Peyer's patch (tissue), 4 donors: ENCODE measurements at places on chromosomes 11 and 22. TPM values are rescaled to one million over a fixed set of nuclear protein-coding genes. Genes with fewer than 3 reads are reported as not detected.

Gene FGF4
- total RNA-seq, result not detected

DNA sequence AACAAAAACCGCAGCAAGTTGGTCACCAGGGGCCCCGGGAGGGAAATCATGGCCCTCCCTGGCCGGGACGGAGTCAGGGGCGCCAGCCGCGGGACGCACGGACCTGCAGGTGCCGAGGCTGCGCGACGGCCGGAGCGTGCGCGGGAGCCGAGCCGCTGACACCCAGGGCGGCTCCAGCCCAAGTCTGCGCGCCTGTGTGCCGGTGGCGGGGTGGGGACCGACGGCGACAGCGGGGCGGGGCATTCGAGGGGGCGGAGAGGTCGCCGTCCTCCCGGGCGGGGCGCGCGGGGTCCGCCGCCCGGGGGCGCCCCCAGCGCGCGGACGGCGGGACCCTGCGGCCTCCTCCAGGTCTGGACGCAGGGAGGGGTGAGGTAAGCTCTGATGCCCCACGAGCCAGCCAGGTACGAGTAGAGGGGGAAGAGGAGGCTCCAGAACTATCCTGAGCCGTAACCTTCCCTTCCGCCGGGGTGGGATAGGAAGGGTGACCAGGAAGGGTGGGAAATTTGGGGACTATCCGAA lies at the start of gene ESAM:
Gene ESAM (minus strand): TSS at position 186 of the 519 bp plus-strand sequence. CDS start 136 bp downstream, at position 50.
- DNase-seq, result peak; percentile 82

GRCh38 chr11:86861810-86862209 lies 61.5 kb downstream of the PRSS23 start:
- no peak for DNase-seq

DNA sequence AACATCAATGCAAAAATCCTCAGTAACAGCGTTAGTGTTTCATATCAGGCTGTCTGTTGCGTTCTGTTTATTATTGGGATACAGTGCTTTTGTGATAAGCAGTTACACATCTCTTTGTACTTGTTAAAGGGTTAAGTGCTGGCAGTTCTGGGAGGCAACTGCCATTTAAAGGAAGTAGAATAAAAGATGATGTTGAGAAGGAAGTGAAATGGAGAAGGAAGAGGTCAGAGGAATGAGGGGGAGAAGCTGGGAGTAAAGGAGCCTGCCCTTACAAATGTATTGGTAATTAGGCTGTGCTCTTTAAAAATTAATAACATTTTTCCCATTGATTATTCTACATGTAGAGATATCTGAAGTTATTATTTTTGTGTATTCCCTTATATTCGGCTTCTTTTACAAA lies 674.7 kb downstream of the NTM start:
- no peak for DNase-seq

DNA sequence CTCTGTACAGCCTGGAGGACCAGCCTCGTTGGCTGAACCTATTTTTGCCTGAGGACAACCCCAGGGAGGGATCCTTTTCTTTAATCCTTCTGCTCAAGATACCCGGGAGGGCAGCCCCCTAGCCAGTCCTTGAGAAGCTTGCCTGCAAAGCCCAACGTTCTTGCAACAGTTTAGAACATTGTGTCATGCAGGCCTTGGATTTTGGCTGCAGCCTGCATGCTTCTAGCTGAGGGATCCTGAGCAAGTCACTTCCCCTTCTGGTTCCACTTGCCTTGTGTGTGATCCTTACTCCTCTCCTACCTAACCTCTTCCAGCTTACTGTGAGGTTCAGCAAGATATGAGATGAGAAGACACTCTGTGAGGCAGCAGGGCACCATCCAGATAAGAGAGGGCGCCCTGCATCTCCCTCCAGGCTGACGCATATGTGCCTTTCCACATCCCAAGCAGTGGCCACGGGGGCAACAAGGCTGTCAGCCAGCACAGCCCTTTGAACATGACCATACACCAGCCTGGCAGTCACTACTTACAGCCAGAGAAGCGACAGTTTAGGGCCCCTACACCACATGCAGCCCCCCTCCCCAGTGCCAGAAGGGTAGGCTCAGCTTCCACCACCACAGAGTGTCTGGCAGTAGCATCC lies 76.1 kb downstream of the C11orf58 start:
- no peak for DNase-seq

GRCh38 chr11:44775366-44775984 lies 48.7 kb downstream of the TSPAN18 start:
- DNase-seq, result peak; percentile 69

- no peak for DNase-seq
Observed at GRCh38 chr11:64760759-64761420, 1.1 kb upstream of the PYGM start.

GRCh38 chr11:125335106-125335505 lies 161.0 kb downstream of the FEZ1 start:
- DNase-seq, result no peak

Gene MOV10L1
- not detected for total RNA-seq

- DNase-seq, result peak; percentile 40
Observed at GRCh38 chr22:46286941-46287872, 9.5 kb upstream of the GTSE1 start.

DNA sequence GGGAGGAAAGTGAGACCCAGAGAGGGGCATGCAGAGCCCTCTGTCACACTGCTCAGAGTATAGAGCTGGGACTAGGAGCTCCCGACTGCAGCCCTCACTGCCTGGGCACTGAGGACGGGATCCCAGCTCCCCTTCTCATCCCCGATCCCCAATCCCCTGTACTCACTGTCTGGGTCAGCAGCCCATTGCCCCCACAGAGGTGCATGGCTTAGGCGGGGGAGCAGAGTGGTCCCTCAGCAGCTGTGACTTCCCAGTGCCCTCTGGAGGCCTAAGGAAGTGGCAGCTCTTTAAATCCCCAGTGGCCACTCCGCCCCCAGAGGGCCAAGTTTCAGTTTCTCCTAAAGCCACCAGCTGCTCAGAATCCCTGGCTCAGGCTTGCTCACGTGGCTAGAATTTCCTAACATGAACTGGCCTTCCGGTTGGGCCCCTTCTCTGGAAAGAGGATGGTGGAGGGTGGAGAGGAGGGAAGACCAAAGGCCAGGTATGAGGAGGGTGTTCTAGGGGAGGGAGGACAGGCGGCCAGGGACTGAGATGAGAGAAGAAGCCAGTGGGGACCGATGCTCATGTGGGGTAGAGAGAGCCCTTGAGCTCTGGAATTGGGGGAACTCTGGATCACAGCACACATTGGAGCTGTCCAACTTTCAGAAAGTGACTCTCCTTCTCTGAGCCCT lies at the start of gene BATF2:
Gene BATF2 (minus strand): TSS at position 262 of the 671 bp plus-strand sequence. CDS start 57 bp downstream, at position 205.
- DNase-seq, result peak; percentile 93

Gene OR8D1
- not detected for total RNA-seq

GRCh38 chr11:121588747-121589146 lies 136.0 kb upstream of the SORL1-AS1 start:
- DNase-seq, result no peak

GRCh38 chr11:68470304-68470811 lies 9.8 kb downstream of the PPP6R3 start:
- DNase-seq, result no peak

Gene FAM111A
- total RNA-seq, result 69.5 TPM

Gene TSSK2
- not detected for total RNA-seq

- peak; percentile 77 for DNase-seq
Observed at GRCh38 chr11:59207988-59208451, 4.7 kb downstream of the MPEG1 start.

GRCh38 chr11:113494021-113494420 lies 18.8 kb upstream of the DRD2 start:
- DNase-seq, result no peak

DNA sequence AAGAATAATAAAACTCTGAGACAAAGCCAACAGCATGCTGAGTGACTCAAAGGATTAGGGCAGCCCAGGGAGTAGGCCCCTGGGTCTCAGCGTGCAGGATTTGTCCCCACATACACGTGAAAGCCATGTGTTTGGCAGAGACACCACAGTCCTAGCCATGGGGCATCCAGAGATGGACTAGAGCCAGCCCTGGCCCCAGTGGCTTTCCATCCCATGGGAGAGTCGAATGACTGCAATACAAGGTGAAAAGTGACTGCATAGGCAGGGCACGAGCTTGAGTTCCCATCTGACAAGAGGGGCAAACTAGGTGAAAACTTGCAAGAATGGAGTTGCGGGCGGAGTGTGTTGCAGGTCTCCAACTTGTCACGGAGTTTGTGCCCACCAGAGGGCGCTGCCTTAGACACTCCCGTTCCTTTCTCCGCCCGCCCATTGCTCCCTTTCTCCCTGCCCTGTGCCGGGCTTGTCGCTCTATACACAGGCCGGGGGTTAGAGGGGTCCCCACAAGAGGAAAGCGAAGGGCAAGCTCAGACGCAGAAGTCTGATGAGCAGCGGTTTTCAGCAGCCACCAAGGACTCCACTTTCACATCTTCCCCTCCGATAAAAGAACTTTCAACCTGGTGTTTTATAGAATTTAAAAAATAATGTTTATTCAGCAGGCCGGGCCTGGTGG lies 24.2 kb downstream of the TSKU start:
- DNase-seq, result peak; percentile 94

DNA sequence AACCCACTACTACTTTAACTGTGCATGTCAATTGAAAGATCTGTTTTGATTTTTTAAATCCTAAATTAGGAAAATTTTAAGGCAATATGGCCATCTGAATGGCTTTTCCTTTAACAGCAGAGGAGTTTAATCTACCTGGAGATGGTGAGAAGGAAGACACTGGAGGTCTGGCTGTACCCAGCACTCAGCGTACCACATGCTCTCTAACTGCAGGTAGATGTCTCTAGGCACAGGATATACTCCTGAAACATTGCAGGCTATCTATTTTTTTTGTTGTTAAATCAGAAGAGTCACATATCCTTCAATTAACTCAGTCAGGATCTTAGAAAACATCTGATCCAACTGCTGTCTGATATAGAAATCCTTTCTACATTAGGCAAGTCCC lies 17.3 kb upstream of the CASTOR1 start:
- DNase-seq, result no peak

DNA sequence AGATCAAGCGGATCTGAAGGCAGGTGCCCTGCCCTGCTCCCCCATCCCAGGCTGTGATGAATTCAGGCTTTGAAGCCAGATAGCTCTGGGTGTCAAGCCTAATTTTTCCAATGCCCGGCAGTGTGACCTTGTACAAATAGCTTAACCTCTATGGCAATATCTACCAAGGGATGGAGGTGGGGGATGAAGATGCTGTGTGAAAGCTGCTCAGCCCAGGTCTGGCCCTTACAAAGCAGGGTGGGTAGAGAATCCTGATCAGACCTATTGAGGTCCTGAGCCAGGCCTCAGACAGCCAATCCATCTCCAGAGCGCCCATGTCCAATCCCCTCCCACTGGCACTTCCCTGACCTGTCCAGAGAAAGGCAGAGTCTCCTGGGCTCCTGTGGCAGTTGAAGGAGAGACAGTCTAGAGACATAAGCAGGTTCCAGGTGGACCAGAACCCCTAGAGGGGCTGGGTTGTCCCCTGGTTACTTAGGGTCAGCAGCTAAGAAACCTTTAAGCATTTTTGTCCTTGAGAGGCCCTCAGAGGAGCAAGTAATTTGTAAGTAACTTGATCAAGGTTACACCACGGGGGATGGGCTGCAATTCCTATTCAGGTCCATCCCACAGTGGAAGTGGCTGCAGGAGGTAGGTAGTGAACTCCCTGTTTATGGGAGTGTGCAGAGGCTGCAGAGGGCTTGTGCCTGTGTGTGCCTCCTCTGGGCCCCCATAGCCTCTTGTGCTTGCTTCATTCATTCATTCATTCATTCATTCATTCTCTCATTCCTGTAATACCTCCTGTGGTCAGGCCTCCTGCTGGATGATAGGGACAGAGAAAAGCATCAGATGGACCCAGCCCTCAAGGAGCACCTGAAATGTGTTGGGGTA lies 10.4 kb downstream of the P2RY2 start:
- peak; percentile 25 for DNase-seq

DNA sequence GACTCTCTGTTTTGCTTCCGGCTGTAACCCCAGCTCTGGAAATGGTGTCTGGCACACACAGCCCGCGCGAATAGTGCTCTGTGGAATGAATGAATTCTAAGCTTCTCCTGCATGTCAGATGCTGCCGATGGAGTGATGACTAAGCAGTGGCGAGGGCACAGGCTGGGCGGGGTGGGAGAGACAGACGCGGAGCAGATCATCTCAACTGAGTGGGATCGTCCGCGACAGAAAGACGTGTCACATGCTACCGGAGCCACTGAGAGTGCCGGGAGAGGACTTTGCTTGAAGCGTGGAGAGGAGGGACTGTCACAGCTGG lies 334.5 kb downstream of the CTTN start:
- DNase-seq, result no peak

GRCh38 chr22:20431511-20432192 lies 6.0 kb downstream of the SCARF2 start:
- peak; percentile 42 for DNase-seq

Gene CEP164
- total RNA-seq, result 17.3 TPM

- no peak for DNase-seq
Observed at GRCh38 chr11:20156876-20157613, 3.2 kb downstream of the DBX1 start.

DNA sequence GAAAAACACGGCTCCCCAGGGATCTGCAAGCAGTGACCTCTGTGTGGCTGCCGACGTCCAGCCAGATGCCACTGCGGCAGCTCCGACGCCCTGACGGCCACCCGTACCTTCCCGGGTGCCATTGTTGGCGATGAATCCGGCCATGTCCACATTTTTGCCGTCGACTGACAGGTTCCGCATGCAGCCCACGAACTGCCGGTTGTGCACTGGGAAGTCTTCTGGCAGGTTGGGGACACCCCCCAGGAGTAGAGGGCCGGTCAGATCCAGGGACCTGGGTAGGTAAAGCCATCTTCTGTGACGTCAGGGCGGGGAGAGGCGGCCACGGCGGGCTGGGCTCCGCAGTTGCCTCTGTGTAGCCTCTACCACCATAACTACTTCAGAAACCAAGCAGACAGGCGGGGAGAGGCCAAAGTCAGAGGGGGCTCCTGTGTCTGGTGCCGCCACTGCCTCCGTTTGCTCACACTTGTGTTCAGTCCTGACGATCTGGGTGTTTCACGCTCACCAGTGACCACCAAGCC lies 74.8 kb downstream of the TRMU start:
- no peak for DNase-seq

GRCh38 chr22:39255449-39256185 lies 10.8 kb upstream of the PDGFB start:
- DNase-seq, result no peak

GRCh38 chr22:22865311-22866072 lies 22.1 kb upstream of the IGLL5 start:
- peak; percentile 84 for DNase-seq

Gene SCN3B
- 1.8 TPM for total RNA-seq

Gene BIRC2
- 88.8 TPM for total RNA-seq

DNA sequence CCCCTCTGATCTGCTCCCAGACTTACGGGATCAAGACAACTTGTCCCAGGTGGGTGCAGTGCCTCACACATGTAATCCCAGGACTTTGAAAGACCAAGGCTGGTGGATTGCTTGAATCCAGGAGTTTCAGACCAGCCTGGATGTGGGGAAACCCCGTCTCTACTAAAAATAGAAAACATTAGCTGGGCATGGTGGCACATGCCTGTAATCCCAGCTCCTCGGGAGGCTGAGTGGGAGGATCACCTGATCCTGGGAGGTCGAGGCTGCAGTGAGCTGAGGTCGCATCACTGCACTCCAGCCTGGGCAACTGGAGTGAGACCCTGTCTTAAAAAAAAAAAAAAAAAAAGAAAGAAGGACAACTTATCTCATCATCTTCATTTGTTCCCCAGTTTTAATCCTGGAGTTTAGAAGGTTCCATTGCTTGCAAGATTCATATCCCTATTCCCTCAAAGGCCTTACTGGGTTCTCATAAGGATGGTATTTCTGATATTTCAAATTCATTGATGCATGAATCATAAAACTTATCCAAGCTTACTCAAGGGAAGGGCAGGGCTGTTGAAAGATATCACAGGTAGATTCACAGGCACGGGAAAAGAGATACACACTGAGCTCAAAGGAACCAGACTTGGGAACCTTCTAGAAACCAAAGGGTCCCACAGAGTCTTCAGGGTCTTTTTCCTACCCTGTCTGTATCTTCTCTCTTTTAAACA lies 14.6 kb downstream of the ENDOD1 start:
- DNase-seq, result no peak
